ENCODE measurements at places on chromosomes 6 and 20. TPM values are rescaled to one million over a fixed set of nuclear protein-coding genes. Genes with fewer than 3 reads are reported as not detected.
A peak's percentile ranks its signal among the peaks of the same experiment; 100 is the strongest.

DNA sequence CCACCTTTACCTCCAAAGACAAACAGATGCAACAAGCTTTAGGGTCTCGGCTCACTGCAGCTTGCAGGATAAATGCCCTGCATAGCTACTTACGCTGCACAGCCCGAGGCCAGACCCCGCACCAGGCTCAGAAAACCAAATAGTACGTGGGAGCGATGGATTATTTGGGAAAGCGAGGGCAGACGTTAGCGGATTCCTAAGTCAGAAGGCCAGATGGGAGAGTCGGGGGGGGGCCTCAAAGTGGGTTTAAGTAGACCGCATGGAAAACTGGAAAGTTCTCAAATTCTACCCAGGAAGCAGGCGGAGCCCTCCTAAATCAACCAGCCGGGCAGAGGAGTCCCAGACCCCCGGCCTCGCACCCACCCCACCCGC lies 382 bp downstream of the SFT2D1 start:
- peak; percentile 23 for DNase-seq

DNA sequence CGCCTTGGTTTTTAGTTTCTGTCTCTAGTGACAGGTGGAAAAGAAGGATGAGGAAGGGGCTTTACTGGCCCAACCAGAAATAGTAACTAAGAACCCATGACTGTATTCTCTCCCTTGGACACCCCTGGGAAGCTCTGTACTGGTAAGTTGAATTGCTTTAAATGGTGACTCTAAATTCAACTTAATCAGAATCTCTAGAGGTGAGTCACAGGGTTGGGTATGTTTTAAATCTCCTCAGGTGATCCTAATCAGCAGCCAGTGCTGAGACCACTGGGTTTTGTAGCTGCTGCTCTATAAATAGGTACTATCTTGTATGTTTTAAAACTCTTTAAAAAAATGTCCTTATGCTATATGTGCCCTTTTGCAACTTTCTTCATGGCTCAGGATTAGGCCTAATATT lies 314.0 kb upstream of the ECI2 start:
- no peak for DNase-seq

Gene SLC52A3
- total RNA-seq = not detected

Gene MAP1LC3A
- 15.8 TPM for total RNA-seq

GRCh38 chr20:51385646-51386530 lies 156.6 kb downstream of the NFATC2 start:
- DNase-seq = peak; percentile 45

GRCh38 chr20:17061715-17062114 lies 165.1 kb upstream of the PCSK2 start:
- no peak for DNase-seq

GRCh38 chr20:47821481-47822100 lies 36.3 kb upstream of the SULF2 start:
- no peak for DNase-seq

Gene TUBB1
- not detected for total RNA-seq

GRCh38 chr20:32184961-32185603 lies 22.5 kb downstream of the PLAGL2 start:
- no peak for DNase-seq

Gene COL20A1
- total RNA-seq = not detected

All from fibroblast of the aortic adventitia (primary cell).